ENCODE measurements at places on chromosomes 12 and 14.

GRCh38 chr12:2118481-2119255, 65.9 kb downstream of the CACNA1C start:
- DNase-seq: no peak

GRCh38 chr14:102461490-102462338, 47.9 kb downstream of the ANKRD9 start:
- DNase-seq: no peak

DNA sequence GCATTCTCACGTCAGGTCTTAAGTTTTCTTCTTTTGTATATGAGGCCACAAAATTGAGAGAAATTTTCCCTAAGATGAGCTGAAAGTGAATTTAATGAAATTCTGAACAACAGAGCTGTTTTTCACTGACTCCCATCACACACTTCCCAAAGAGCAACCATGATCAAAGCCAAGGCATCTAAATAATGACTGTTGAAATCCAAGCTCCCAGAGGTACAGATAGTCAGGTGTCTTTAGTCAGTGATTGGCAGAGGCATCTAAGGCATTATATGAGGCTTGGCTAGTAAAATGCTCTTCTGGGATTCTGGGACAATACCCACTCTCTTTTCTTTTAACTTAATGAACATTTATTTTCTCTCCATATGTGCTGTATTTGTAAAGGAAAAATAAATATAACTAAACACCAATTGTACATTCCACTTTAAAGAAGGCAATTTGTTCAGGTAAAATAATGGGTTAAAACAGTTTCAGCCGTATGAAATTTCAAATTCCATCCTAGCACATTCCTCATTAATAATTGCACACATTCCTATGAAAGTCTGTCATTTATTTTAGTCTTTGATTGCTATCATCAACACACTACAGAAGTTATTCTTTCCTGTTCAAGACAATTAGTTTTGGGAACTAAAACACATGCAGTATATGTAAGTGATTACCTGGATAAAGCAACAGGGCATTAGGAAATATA, 871 bp upstream of the SSTR1 start:
- no peak for DNase-seq

DNA sequence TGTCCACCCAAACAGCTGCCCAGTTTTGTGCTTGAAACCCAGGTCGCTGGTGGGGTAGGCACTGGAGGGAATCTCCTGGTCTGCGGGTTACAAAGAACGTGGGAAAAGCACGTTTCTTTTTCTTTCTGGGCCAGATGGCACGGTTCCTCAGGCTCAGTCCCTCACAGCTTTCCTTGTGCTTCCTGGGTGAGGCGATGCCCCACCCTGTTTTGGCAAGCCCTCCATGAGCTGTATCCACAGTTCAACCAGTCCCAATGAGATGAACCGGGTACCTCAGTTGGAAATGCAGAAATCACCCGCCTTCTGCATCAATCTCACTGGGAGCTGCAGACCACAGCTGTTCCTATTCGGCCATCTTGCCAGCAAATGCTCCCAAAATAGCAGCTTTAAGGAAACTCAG, 51.4 kb upstream of the TMTC2 start:
- DNase-seq: no peak

GRCh38 chr12:127809275-127809674, 457.7 kb upstream of the TMEM132C start:
- no peak for DNase-seq

DNA sequence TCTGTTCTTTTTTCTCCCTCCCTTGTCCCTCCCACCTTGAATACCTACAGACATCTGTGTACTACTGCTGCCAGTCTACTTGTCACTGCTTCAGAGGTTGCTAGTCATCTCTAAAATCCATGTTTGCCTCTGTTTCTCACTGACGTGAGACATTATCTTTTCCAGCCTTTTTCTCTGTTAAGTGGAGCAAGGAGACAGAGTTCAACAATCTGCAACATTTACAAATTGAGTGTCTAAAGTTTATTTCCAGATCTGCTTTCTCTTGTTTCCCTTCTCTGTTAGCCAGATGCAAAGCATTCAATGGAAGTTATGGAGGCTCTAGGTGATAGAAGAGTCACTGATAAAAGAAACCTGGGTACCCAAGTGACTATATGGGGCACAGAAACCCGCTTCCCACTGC, 47.5 kb upstream of the CNTN1 start:
- no peak for DNase-seq

DNA sequence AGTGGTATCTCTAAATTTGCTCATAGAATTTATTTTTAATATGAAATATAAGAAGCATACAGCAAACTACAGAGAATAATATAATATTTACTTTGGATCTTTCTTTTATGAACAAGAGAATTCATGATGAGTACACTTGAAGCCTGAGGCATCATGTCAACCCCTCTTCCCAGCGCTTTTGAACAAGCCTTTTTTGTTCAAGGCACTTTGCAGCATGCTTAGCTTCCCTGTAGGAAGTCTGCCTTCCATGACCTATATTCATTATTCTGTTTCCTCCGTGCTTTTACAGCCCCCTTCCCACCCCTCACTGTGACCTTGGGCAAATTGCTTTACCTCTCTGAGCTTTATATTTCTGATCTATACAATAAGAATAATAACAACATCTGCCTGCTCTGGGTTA, 41.6 kb downstream of the SCN8A start:
- no peak for DNase-seq

- no peak for DNase-seq
Observed at GRCh38 chr14:65906344-65906743, 493.8 kb downstream of the FUT8 start.

DNA sequence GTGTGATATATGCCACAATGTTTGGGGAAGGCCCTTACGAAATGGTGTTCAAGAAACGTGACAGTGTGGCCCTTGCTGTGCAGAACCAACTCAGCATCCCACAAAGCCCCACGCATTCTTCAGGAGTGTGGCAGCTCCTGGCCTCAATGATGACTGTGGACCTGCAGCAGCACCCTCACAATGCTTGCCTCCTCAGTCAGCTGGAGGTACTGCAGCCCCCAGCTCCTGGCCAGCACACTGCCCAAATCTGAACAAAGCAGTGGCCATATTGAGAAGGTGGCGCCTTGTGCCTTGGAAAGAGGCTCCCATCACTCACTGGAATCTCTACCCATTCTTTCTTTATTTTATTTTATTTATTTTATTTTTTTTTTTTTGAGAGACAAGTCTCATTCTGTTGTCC, 10.4 kb downstream of the POLE2 start:
- no peak for DNase-seq

- no peak for DNase-seq
Observed at GRCh38 chr12:11810206-11810545, 160.7 kb downstream of the ETV6 start.

DNA sequence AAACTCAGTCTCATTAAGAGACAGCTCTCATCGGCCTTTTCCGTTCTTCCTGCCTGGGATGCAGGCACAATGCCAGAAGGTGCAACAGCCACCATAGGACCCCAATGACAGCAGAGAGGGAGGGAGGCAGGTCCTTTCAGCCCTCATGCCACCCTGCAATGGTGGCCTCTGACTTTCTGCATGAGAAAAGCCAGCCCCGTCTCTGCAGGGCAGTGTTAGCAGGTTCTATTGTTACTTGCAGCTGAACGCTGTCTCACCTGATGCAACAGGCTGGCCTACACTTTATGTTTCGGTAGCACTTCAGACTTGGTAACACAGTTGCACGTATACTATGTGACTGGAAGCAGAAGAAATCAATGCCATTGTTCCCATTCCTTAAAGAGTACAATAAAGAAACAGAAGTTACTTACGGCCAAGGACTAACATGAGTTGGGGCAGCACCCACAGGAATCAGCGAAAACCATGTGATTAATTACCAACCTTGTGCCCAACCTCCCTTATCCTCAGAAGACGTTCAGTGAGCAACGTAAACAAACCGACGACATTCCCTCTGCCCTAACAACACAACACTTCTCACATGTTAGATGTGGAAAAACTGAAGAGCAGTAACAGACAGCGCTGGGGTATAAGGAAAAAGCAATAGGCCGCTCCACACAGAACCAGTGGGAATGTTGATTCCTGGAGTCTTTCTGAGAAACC, 102.1 kb downstream of the RIMBP2 start:
- no peak for DNase-seq

DNA sequence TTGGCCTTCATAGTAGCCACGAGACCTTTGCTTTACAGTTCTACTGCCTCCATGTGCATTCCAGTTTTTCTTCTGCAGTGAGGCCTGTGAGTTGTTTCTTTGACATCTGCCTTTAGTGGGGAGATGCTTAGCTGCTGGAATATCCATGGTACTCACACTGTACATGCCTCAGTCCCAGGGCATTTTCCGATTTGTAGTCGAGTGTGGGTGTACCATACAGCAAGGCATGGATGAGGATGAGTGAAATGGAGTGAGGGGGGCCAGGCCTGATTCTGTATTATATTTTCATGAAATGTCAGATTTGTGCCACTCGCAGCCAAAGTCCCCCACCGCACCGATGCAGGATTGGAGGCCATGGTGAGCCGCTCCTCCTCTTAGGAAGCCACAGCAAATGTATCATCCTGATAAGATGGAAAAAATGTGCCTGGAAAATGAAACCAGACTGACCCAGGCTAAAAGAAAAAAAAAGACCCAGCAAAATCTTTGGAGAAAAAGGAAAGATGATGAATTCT, 173.0 kb downstream of the ADGRD1 start:
- no peak for DNase-seq

DNA sequence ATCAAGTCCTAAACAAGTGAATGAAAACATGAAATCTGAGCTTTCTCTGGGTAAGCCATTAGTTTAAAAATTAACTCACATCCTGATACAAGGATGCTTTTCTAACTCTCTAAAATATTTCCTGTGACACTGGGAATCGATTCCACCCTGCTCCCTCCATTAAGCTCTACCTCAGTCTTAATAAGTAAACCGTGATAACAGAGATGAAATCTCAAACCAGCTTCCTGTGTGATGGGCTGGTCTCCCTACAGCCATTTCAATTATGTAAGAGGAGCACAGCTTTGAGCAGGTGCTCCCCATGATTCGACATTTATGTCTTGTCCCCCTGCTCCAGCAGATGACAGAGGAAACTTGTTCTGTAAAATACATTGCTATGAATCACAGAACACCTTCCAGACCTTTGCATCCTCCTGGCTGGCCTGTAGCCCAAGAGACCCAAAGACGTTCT, 59.0 kb downstream of the GAS2L3 start:
- DNase-seq: no peak

DNA sequence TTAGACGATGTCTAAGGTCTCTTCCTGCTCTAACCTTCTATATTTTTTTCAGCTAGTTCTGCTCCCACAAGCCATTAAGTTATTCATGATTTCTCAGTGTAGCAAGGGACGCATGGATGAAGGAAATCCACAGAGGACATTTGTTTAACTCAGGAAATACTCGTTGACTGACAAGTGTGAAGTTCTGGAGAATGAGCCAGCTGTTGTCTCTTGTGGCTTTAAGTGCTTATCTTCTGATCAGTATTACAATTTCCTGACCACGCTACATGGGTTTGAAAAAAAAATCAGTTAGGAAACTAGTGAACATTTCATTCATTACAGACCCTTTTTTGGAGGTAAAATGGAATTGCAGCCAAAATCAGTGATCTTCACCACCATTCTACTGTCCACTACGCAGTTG, 53.1 kb downstream of the GUCY2C start:
- DNase-seq: no peak

DNA sequence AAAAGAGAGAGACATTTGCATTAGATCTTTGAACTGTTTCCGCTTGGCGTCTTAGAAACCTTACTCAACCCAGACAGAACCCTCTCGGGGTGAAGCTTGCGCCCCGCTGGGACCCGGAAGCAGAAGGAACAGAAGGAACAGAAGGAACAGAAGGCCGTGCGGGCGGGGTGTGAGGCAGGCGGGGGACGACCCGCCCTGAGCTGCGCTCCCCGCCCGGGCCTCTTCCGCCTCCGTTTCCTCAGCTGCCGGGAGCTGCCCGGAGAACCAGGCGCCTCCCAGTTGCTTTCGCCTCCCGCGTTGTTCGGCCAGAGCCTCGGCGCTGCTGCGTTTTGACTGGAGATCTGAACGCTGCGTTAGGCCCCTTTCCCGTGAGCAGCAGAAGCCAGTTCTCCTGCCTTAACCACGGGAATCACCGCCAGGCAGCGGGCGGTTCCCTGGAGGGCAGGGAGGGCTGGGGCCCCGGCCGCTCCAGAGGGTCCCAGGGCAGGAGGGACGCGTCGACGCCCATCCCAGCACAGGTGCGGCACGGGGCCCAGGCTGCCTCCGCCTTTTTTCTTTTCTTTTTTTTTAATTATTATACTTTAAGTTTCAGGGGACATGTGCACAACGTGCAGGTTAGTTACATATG, 19.3 kb upstream of the MMP17 start:
- no peak for DNase-seq

GRCh38 chr14:101506926-101507835, 54.1 kb upstream of the DIO3 start:
- no peak for DNase-seq

GRCh38 chr12:99997806-99998205, 13.1 kb upstream of the ANKS1B start:
- DNase-seq: no peak

DNA sequence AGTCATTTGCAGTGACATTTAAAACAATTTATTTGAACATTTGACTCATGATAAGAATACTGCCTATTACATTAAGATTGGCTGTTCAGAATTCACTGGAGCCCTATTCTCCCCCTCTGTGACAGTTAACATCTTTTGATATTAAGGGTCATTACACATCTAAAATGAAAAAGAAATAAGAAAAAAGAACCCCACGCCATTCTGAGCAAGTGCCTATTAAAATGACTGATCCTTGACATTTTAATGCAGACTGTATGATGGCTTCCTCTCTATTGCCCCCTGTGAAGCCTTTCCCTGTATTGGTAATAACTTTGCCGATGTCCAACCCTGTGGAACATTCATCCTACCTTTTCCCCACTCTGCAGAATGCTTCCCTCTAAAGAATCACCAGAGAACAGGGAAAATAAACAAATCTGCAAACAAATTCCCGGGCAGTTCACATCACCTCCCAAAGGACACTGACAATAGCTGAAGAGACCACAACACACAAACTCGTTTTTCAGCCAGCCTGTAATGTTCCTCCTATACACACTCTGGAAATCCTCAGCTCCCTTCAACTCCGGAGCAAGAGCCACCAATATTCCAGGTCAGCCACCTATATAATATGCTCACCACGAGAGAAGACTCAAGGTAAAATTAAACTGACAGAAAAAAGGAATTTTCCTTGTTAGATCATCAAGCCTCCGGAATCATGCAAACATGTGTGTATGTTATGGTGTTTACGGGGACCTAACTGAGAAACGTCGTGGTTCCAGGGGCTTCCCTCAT, 2.1 kb downstream of the NIN start:
- DNase-seq: no peak
